Dorsolateral prefrontal cortex (tissue), 122 donors: ENCODE measurements at places on chromosomes 2 and 18. TPM values are rescaled to one million over a fixed set of nuclear protein-coding genes. Genes with fewer than 3 reads are reported as not detected.

The CHMP3 gene
- 165 TPM for total RNA-seq

The CFAP210 gene
- total RNA-seq, result 2.9 TPM

The IRS1 gene
- 13.8 TPM for total RNA-seq

The THOC1 gene
- total RNA-seq, result 49.2 TPM

The ACADL gene
- total RNA-seq, result 3.5 TPM

The PHLPP1 gene
- 146 TPM for total RNA-seq

The RBM44 gene
- total RNA-seq, result 0.69 TPM

The METTL8 gene
- total RNA-seq, result 19.1 TPM

The TUBB8B gene
- not detected for total RNA-seq

The DSC3 gene
- not detected for total RNA-seq

The NPAS2 gene
- 51.8 TPM for total RNA-seq

The TNFRSF11A gene
- 2.7 TPM for total RNA-seq

The NDUFV2 gene
- total RNA-seq, result 115 TPM

The APCDD1 gene
- total RNA-seq, result 130 TPM

The ARMC9 gene
- total RNA-seq, result 58.0 TPM

The AQP12B gene
- total RNA-seq, result not detected

The ASAP2 gene
- total RNA-seq, result 53.9 TPM

The GAL3ST2 gene
- 2.2 TPM for total RNA-seq

The REG3G gene
- not detected for total RNA-seq

The RESP18 gene
- total RNA-seq, result 3.0 TPM

The HOXD13 gene
- not detected for total RNA-seq

The SRD5A2 gene
- not detected for total RNA-seq

The KLHL29 gene
- 30.5 TPM for total RNA-seq

The DNAJC27 gene
- total RNA-seq, result 18.6 TPM

The SLC25A52 gene
- 0.63 TPM for total RNA-seq

The CAPN14 gene
- 0.70 TPM for total RNA-seq

The SP140 gene
- 6.3 TPM for total RNA-seq

The KCTD18 gene
- 11.2 TPM for total RNA-seq

The MYO3B gene
- total RNA-seq, result 0.13 TPM

The GLI2 gene
- 4.3 TPM for total RNA-seq

The TFCP2L1 gene
- 0.99 TPM for total RNA-seq

The CACNB4 gene
- total RNA-seq, result 88.3 TPM

The TMEM237 gene
- 31.7 TPM for total RNA-seq

The FHOD3 gene
- 28.2 TPM for total RNA-seq

The CCDC68 gene
- 9.3 TPM for total RNA-seq

The GALNT13 gene
- total RNA-seq, result 21.8 TPM

The UGT1A4 gene
- not detected for total RNA-seq

The TMEM247 gene
- not detected for total RNA-seq

The RPRM gene
- total RNA-seq, result 9.8 TPM

The GTF2A1L gene
- not detected for total RNA-seq

The GPR39 gene
- 0.53 TPM for total RNA-seq

The ZFP36L2 gene
- total RNA-seq, result 27.8 TPM

The UPP2 gene
- 3.1 TPM for total RNA-seq

The ROCK2 gene
- total RNA-seq, result 102 TPM

The GALNT14 gene
- total RNA-seq, result 5.7 TPM

The SLC30A3 gene
- total RNA-seq, result 56.5 TPM

The CHRNG gene
- not detected for total RNA-seq

The SEMA4C gene
- total RNA-seq, result 56.3 TPM

The CD207 gene
- not detected for total RNA-seq

The KCNK3 gene
- 8.0 TPM for total RNA-seq

The LRRFIP1 gene
- 67.9 TPM for total RNA-seq

The DYNAP gene
- total RNA-seq, result not detected
